ENCODE measurements at places on chromosomes 2 and 18.

DNA sequence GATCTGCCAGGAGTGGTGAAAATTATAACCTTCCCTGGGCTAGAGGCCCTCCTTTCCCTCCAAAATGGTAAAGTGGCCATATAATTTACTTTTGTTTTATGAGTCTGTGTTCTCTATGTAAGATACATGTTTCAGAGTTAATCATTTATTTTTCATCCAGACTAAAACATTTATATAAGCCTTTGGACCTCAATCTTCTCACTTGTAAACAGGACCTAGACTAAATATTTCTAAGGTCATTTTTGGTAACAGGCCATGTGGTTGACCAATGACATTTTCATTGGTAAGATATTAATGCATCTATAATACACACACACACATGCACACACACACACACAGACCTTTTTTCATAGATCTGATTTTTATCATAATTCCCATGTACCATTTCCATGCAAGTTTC, 79.7 kb upstream of the KCTD1 start:
- DNase-seq: no peak

- DNase-seq: no peak
These were observed 4.0 kb downstream of the CHRND start for GRCh38 chr2:232529806-232530547.

- no peak for DNase-seq
These were observed 43.6 kb upstream of the INHBB start for GRCh38 chr2:120302301-120302700.

- DNase-seq: no peak
These were observed 1705.6 kb upstream of the TMEFF2 start for GRCh38 chr2:193900292-193900691.

DNA sequence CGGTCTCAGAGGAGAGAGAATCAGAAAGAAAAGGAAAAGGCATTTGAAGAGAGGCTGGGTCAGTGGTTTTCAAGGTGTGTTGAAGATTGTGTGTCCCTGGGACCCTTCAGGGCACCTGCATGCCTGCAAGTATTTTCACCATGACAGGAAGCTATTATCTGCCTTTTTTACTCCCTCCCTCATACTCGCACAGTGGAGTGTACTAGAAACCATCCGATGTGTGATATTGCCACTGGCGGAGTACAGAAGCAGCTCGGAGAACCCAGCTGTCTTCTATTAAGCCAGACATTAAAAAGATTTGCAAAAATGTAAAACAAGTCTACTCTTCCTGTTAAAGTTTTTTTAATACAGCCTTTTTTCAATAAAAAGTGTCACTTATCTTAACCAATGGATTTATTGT, 33.7 kb upstream of the RFX8 start:
- no peak for DNase-seq

- DNase-seq: no peak
These were observed 367.6 kb downstream of the EIPR1 start for GRCh38 chr2:3010001-3010400.

DNA sequence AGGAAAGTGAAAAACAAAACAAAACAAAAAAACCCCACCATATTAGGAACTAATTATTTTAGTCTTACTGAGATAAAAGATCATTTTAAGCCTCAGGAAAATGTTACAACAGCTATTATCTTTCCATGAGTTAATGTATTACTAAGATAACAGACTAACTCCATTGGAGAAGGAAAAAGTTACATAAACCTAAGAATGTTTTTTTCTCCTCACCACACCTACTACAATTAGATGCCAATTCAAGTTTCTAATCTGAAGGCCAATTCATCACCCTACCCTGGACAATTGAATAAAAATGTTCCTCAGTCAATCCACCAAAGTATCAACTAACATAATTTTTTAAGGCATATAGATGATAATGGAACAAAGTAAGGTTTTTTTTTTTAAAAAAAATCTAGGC, 10.2 kb upstream of the GFPT1 start:
- DNase-seq: no peak

DNA sequence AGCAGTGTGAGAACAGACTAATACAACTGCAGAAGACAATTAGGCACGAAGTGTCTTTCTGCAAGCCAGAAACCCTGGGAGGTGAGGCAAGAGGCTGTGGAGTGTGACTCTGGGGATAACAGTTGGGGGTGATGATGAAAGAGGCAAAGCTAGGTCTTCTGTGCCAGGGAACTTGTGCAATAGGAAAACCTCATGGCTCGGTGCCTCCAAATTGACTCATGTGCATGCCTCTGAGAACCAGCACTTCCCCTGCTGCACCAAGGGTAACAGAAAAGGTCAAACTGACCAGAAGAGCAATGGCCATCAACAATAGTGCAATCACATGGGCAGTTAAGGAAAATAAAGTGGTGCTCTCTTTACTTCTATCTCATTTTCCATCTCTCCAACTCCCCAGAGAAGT, 136.4 kb downstream of the SCG2 start:
- no peak for DNase-seq

GRCh38 chr18:28088477-28088876, 88.5 kb downstream of the CDH2 start:
- no peak for DNase-seq

DNA sequence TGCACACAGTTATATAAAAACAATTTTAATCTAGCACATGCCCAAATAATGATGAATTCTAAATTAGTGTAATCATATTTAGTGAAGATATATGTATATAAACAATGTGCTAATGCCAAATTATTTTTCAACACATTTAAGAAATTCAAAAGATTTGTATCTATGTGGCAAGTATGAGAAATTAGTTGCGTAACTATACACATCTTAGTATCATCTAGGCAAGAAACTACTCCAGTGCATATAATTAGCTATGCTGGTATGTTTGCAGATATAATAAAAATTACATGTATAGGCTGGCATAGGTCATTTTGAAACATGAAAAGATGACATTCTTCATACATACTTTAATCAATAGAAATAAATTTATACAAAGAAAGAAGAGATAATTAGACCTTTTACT, 252.0 kb upstream of the VWC2L start:
- DNase-seq: no peak

GRCh38 chr2:109144721-109145120, 15.7 kb downstream of the SH3RF3 start:
- no peak for DNase-seq

DNA sequence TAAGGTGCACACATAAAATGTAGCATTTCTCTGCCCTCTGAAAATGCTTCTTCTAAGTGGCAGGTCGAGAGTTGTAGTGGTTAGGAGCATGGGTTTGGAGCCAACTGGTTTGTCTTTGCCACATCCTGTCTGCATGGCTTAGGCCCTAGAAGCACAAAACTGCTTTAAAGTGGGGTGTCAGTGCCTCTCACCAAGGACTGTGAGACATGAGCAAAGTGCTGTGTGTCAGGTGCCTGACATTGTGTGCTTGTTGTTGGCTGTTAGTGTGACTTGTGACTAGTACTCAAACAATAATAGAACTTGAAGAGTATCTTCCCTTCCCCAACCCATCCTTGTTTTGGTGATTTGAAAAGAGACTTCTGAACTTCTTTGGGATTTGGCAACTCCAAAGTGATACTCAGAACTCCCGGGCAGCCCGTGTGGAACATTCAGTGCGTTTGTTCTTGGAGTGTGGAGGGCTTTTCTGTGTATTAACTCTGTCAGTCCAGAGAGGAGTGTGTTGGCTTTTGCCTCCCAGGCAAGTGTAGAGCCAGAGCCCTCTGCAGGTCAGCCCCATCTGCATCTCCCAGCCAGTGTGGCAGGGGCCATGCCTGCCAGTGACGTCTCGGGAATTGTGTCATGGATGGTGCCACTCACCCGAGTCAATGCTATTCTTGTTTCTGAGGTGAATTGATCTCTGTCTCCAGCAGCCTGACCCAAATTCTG, 5.0 kb downstream of the MGAT5 start:
- DNase-seq: no peak

- DNase-seq: peak; percentile 34
These were observed 224.3 kb downstream of the ANAPC1 start for GRCh38 chr2:111659361-111660333.

All from NCI-H526 (cell line).